Smooth muscle cell of the umbilical artery (primary cell): ENCODE measurements at places on chromosomes 6 and 20. TPM values are rescaled to one million over a fixed set of nuclear protein-coding genes. Genes with fewer than 3 reads are reported as not detected.

The ALDH8A1 gene
- total RNA-seq, result 0.30 and 3.8 TPM in 2 replicates

The SNAP91 gene
- 0.05 and 0.30 TPM in 2 replicates for total RNA-seq

The VNN1 gene
- total RNA-seq, result not detected in 2 replicates

The PNPLA1 gene
- 0.05 TPM in 1 of 2 replicates, not detected in the other for total RNA-seq

The TNFRSF21 gene
- 12.8 and 14.8 TPM in 2 replicates for total RNA-seq
